Hematopoietic multipotent progenitor cell treated with erythropoietin and hydrocortisone succinate and interleukin-3 and kit ligand, for 6 days (in vitro differentiated cells): ENCODE measurements at places on chromosomes 2 and 18.
A peak's percentile ranks its signal among the peaks of the same experiment; 100 is the strongest.

DNA sequence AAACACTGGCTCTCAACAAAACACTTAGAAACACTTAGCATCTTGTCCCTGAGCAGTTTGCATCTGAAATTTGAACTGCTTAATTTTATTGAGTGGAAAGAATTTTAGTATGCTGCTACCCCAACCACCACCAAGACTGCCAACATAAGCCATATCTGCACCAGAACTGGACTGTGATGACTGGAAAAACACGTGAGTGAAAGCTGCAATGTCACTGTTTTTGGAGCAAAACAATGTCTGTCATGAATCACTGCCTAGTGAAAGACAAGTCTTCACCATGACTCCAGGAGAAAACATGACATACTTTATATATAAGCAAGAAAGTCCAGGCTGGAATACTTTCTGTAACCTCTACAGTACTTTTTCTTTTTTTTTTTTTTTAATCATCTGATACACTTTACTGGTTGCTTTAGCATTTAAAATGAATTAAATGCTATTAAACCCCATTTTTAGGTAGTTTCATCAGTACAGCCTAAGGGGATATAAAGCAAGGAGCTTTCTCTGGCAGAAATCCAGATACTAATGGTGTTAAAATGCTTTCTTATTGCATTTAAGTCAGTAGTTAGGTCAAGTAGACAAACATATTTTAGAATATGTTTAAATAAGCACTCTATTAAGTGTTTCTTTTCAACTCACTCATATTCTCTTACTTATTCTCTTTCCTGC, 2129.4 kb upstream of the PIK3C3 start:
- no peak for DNase-seq

DNA sequence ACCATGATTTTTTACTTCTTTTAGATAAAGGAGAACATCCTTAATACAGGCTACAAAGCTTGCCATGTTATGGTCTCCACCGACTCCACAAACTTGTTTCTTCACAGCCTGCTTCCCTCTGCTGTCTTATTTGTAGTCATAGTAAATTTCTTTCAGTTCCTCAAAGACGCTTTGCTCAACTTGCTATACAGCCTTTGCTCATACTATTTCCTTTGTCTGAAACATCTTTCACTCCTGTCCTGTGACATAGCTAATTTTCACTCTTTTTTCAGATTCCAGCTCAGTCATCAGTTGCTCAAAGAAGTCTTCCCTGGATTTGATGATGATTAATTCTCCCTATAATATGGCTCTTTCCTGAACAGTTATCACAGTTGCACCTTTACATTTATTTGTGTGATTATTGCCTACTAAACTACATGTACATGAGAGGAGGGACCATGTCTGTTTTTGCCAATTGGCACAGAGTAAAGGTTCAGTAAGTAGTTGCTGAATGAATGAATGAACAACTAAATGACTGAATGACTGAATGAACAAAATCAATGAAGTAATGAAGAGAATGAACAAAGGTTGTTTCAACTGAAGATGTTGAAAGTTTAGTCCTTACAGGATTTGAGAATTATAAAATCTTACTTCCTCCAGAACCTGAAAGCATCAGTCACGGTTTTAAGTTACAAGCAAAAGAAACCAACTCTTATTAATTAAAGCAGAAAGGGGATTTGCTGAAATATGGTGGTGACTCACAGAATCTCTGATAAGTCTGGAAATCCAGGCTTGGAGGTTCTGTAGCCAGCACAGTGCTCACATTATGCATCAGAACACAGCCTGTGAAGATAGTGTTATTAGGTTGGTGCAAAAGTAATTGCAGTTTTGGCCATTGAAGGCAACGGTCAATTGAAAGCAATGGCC, 186.4 kb upstream of the FAM98A start:
- no peak for DNase-seq

DNA sequence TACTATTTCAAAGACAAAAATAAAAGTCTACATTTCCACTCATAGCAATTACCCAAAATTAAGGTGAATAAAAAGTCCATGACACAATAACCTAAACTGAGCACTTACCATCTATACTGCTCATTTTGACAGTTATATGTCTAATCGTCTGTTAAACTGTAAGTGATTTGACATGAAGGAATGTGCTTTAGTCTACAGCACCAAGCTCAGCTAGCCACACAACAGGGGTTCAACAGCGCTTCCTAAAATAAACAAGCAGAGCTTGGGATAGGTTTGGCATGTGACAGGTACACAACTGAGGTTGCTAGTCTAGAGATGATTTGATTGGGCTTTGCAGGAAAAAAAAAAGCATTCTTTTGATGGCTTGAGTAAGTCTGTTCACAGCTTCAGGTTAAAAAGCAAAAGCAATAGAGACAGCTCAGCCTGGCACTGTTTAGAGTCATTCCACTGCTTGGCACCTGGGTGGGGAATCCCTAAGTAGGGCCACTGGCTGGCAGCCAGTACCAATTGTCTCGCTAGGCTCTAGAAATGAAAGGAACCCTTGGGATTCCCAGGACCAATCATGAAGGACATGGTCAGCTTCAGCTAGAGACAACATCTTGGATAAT, 78.6 kb downstream of the BARD1 start:
- DNase-seq = no peak

DNA sequence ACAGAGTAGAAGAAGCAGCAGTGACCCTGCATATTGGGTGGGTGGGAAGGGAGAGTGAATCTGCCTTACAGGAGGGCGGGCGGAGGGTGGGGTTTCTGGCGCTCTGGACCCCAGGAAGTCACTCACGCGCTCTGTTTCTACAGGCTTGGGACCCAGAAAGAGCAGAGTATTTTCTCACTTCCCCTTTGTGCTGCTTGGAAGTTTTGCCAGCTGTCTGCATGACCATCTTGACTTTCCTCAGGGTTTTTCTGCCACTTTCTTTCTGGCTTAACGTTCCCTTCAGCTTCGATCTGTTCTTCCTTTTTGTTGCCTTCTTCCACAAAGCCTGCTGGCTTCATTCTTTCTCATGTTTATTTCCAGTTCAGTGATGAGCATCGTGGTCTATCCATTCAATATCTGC, 383.1 kb downstream of the GALR1 start:
- no peak for DNase-seq

DNA sequence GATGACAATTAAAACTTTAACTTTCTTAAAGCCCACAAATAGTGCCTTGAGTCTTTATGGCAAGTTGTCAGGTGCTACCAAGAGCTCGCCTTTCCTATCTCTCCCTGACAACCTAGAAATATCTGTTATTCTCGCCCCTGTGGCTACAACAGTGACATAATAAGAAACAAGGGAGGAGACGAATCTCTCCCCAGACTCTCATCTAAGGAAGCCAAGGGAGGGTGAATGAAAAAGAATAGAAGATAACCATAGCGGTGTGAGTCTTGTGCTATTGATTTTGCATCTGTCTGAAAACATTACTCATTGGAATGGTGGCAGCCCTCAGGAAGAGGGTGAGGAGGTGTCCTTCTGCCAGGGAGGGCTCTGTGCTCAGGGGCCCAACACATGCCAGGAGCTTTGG, 114.3 kb downstream of the ALK start:
- no peak for DNase-seq

DNA sequence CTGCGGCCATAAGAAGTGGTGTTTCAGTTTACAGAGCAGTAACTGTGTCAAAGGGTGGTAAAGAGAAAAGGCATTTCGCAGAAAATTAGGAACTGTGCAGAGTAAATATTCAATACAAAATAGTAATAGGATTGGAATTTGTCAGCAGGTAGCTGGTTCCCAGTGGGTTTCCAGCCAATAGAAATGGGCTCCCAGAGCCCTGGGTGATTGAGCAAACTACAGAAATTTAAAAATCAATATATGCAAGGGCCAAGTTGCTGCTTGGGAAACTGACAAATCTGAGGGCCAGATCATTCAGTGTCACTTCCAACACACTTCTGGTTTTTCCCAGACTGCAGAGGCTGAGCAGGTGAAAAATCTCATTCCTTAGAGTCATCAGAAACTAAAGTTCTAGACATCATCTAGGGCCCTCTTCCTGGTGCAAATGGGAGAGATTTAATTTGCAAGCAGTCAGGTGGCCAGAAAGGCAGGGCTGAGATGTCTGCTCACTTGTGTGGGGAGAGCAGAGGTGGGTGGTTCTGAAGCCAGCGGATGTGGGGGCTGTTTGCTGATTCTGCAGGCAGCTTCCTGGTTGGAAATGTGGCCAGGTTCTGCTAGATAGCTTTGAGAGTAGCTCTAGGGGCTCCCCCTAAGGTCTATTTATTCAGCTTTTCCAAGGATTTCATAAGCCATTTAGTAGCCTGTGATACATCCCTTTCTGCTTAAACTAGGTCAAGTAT, 182.4 kb downstream of the NCK2 start:
- DNase-seq = no peak

GRCh38 chr18:6557057-6557769, 142.5 kb upstream of the L3MBTL4 start:
- no peak for DNase-seq

- no peak for DNase-seq
Measured at GRCh38 chr2:70305531-70305930, 3.7 kb upstream of the FAM136A start.

GRCh38 chr2:37869771-37870170, 55.3 kb upstream of the RMDN2 start:
- no peak for DNase-seq

DNA sequence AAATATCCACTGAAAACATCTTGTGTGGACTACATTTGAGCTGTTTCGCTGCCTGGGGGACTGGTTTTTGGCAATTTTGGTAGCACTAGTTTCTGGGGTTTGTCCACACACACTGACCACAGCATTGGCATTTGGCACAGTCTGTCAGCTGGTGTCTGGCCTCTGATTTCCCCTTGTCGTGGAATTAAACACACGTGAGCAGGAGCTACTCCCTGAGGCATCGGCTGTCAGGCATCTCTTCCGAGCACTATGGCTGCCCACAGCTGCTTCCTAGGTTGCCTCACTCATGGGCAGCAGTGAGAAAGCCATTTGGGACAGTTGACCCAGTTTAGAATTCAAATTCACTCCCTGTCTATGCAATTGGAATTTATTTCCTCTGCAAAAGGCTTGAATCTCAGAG, 46.8 kb upstream of the FZD5 start:
- DNase-seq = no peak

DNA sequence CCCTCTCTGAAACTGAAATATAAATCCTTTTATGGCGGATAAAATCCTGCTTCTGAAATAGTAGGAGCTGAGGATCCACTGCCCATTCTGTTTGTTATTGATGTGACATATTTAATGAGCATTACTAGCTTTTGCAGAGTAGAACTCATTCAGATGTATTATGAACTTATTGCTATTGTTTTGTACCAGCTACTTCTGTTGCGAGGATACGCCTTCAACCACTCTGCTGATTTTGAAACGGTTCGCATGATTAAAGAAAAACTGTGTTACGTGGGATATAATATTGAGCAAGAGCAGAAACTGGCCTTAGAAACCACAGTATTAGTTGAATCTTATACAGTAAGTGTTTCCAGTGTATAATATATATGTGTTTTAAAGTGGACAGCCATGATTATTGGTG, 27.7 kb downstream of the ACTR2 start:
- DNase-seq = no peak

- DNase-seq = peak; percentile 81
Measured at GRCh38 chr2:218168635-218169462, 2.1 kb upstream of the CXCR1 start.

DNA sequence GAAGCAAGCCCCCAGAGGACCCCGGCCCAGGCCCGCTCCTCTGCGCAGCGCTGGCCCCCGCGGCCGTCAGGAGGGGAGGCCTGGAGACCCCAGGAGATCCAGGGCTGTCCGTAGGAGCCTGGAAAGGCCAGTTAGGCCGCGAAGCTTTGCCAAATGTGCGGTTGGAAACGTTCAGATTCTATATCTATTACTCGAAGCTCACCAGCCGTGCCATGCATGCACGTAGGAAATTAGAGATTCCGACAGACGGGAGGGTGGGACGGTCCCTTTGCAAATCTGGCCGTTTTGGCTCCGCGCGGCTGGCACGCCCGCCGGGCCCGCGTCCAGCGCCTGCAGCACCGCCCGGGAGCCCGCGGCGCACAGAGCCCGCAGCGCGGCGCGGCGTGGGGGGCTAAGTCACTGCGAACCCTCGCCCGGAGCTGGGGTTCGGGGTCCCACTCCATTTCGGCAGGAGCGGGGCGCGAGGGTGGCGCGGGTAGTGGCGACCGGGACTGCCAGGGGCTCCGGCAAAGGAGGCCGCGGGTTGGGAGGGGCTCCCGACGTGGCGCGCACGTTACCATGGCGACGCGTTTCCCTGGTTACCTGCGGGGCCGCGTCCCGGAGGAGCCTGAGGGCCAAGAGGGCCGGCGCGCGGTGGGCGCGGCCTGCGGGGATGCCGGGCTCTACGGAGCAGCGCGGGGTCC, 488.6 kb upstream of the SMIM21 start:
- DNase-seq = no peak

DNA sequence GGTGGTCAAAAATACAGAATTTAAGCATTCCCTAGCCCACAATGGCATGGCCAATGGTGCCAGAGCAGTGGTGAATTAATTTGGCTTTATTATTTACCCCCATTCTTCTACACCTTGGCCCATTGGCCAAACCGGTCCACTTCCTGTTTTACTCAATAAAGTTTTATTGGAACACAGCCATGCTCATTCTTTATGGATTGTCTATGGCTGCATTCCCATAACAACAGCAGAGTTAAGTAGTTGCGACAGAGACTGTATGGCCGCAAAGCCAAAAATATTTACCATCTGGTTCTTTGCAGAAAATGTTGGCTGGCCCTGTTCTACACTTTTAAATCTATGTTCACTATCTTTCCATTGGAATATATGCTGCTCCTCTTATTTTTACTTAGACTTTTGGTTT, 130.3 kb upstream of the CCDC68 start:
- no peak for DNase-seq

- no peak for DNase-seq
Measured at GRCh38 chr2:207087046-207087902, 78.5 kb downstream of the KLF7 start.
